WTC11 (cell line): ENCODE measurements at places on chromosomes 4 and X.

DNA sequence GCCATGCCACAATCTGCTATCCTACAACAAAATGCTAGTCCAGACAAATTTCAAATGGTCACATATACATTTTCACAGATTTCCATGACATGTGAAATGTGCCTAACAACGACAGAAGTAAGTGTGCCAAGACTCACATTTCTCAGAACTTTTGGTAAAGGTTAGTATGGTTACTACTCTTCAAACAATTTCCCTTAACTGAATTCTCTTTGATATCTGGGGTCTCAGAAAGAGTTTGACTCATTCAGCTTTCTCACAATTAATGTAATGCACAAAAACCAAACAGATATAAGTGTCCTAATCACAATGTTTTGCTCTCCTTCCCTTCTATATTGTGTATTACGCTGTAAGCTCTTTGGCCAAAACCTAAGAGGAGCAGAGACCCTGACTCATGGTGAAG, 122.4 kb upstream of the LEF1 start:
- H3K27ac ChIP-seq = no peak overlapping the region
- DNase-seq = no peak
- no peaks in the 10 kb centered on the region for H3K36me3 ChIP-seq
- peaks cover 8% of the 10 kb centered on the region; the same call in 1 of the 2 replicates for H3K4me1 ChIP-seq

DNA sequence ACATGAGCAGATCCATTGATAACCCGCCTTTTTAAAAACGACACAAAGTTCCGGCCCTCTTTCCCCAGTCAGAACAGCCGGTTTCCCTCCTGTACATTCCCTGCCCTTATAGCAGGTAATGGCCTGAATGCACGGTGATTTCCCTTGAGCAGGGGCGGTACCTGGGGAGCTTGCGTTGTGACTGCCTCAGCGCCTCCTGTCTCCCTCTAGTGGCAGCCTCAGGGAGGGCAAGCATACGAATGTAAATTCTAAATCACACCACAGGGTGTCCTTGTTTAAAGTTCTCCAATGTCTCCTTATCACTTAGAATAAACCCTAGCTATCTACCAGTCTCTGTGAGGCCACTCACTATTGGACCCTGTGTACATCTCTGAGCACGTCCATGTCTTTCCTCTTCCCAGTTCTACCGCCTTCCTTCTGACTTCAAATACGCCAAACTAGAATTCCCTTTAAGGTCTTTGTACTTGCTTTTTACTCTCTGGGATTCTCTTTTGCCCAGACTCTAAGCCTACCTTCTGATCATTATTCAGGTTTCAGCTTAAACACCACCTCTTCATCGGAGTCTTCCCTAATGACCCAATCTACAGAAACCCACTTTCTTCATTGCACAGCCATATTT, 18.4 kb upstream of the LDB2 start:
- H3K36me3 ChIP-seq = peaks cover 4% of the 10 kb centered on the region
- peaks cover 48% of the 10 kb centered on the region for H3K4me1 ChIP-seq
- no peak overlapping the region for H3K4me3 ChIP-seq
- no peaks in the 10 kb centered on the region for H3K27me3 ChIP-seq

DNA sequence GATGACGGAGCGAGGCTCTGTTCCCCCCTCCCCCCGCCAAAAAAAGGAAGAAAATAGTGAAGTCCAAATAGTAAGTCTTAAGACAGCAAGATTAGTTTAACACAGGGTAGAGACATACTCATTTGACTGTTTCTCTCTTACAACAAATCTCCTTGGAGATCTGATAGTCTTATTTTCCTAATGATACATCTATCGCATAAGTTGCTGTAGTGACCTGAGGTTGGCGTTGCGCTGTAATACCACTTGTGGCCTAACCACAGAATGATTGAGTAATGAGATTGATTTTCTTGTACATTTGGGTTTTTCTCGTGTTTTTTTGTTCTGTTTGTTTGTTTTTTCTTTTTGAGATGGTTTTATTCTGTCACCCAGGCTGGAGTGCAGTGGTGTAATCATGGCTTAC, 27.2 kb downstream of the OCIAD1 start:
- H3K27ac ChIP-seq = 0 out of 2 replicates have a peak overlapping the region, but pooled peaks have one; percentile 29
- H3K4me1 ChIP-seq = no peaks in the 10 kb centered on the region
- peaks cover 47% of the 10 kb centered on the region for H3K36me3 ChIP-seq
- H3K27me3 ChIP-seq = no peaks in the 10 kb centered on the region

- no peaks in the 10 kb centered on the region for H3K36me3 ChIP-seq
- no peak within 1 kb of the TSS for H3K27ac ChIP-seq
- DNase-seq = no peak
- H3K4me3 ChIP-seq = no peak within 1 kb of the TSS
Observed at GRCh38 chr4:121164291-121164690, at the start of gene TNIP3. Gene TNIP3, minus strand, starts transcription at chr4:121164321. Its CDS starts 196 bp downstream, at chr4:121164125.

GRCh38 chr4:7003176-7003878, 39.8 kb upstream of the TADA2B start:
- H3K36me3 ChIP-seq = peaks cover 69% of the 10 kb centered on the region
- peaks cover 22% of the 10 kb centered on the region for H3K4me1 ChIP-seq
- H3K27me3 ChIP-seq = peaks cover 2% of the 10 kb centered on the region; the same call in 1 of the 2 replicates
- H3K27ac ChIP-seq = no peak overlapping the region
